ENCODE measurements at places on chromosomes 13 and 19.

DNA sequence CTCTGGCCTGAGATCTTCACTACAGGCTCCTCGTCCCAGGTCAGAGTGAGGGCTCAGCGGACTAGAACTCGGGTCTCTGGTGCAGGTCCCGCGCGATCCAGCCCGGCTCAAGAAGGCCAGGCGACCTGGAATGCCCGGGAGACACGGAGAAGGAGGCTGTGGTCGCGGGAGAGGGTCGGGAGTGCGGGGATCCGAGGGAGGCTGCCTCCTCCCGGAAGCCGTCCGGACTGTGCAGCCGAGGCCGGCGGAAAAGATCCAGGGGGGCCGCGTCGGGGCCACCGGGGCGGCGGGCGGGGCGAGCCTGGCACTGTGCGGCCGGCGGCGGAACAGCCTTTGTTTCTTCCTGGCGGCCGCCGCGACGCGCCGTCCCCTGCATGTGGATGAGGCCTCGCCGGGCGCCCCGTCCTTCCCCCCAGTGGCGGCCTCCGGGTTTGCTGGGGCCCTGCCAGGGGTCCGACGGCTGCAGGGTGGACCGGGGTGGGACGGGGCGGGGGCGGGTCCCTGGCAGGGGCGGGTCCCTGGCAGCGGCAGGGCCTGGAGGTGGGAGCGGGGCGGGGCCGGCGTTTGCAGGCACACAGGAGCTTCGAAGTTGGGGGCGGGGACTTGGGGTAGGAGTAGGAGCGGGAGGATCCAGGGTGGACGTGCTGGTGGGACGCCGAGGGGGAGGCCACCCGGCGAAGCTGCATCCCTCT is 1.0 kb upstream of the SLC7A10 start:
- DNase-seq, result no peak

GRCh38 chr13:32113532-32113931 is 82.0 kb downstream of the FRY start:
- DNase-seq, result no peak

DNA sequence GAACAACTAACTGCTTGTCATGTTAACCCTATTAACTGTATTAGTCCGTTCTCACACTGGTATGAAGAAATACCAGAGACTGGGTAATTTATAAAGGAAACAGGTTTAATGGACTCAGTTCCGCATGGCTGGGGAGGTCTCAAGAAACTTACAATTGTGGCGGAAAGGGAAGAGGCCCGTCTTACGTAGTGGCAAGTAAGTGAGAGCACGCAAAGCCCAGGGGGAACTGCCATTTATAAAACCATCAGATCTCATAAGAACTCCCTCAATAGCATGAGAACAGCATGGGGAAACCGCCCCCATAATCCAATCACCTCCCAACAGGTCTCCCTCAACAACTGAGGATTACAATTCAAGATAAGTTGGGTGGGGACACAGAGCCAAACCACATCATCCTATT is 34.7 kb downstream of the PHF11 start:
- DNase-seq, result no peak

DNA sequence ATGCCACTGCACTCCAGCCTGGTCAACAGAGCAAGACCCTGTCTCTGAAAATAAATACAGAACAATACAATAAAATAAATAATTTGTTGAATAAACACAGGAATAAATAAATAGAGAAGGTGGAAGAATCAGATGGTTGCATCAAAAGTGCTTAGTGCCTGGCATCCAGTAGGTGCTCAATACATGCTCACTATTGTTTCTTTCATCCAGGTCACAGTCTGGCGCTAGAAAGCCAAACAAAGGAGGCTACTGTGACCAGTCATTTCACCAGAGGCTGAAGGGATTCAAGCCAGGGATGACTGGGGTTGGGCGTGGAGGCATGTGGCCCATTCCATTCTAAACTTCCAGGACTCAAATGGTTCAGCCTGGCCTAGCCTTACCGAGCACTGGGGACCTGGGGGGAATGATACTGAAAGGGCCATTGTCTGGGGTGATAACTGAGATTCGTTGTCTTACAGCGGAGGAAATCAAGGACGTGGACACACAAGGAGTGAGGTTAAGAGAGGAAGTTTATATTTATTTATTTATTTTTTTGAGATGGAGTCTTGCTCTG is 3.6 kb upstream of the NDUFB7 start:
- no peak for DNase-seq

- no peak for DNase-seq
These were observed 1.9 kb downstream of the SERTAD1 start for GRCh38 chr19:40423938-40424337.

DNA sequence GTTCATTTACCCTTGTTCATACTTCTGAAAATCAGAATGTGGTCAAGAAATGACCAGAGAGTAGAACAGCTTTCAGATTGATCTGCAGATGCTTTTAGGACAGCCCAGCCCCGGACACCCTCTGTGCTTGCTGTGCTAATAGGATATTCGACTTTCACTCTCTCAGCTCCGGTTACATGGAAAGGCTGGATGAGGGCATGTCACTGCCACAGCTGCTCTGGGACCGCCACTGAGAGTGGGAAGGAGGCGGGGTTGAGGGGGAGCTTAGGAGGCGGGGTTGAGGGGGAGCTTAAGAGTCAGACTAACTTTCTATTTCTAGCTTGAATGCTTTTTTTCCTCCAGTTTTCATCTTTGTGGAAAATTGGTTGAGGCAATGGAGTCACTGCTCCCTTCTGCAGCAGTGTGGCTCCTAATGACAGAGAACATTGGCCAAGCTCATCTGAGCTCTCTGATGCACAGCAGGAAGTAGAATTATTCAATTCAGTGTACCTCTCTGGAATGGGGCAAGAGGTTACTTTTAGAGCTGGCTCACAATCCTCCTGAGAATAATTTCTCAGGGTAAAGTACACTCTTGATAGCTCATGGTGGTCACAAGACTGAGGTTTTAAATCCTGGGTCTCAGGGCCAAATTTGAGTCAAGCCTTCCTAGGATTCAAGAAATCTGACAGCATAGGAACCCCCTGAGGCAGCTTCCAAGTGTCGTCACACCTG is 74.6 kb upstream of the NPAS1 start:
- peak; percentile 19 for DNase-seq

- no peak for DNase-seq
These were observed 800 bp downstream of the ETFB start for GRCh38 chr19:51365211-51365964.

GRCh38 chr19:51903192-51903591 is 1.6 kb downstream of the ZNF649 start:
- DNase-seq, result no peak

DNA sequence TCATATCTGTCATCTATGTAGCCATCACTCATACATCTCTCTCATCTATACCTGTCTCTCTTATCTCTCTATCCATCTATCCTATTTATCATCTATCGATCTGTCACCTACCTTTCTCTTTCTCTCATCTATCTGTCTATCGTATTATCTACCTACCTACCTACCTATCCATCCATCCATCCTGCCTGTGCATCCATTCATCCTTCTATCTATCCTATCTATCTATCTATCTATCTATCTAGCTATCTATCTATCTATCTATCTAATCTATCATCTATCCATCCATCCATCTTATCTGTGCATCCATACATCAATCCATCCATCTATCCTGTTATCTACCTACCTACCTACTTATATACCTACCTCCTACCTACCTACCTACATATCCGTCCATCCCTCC is 44.6 kb upstream of the CYP4F8 start:
- no peak for DNase-seq

- DNase-seq, result no peak
These were observed 27.0 kb downstream of the MARK4 start for GRCh38 chr19:45278087-45278486.

- DNase-seq, result no peak
These were observed 15.0 kb upstream of the SLC35E1 start for GRCh38 chr19:16586991-16587832.

- DNase-seq, result no peak
These were observed 960.0 kb upstream of the PCDH20 start for GRCh38 chr13:62375653-62376052.

DNA sequence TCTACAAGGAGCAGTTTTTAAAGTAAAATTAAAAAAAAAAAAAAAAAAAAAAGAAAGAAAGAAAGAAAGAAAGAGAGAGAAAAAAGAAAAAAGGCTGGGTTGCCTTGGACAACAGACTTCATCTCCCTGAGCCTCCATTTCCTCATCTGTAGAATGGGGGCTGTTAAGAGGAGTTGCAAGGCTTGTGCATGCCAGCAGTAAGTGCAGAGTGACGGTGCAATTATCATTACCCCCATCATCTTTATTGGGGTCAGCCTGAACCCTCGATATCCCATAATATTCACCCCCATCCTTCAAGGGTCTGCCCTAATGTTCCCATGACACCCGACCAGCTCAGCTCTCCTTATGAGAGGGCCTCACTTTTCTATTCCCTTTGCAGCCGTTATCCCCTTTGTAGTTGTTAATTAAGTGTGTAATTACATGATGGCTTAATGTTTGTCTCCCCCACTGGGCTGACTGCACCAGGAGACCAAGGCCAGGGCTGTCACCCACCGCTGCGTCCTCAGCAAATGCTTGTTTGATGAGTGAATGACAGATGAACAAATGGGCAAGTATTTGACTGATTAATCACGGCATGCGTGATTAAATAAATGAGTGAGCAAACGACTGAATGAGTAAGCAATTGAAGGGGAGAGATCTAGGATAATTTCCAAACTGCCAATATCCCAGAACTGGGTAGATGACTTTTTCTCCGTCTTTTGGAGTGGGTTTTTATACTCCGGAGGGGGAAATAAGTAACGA is 10.1 kb downstream of the FOSB start:
- DNase-seq, result no peak

- DNase-seq, result no peak
These were observed 6.6 kb upstream of the GIPC1 start for GRCh38 chr19:14502334-14503092.

DNA sequence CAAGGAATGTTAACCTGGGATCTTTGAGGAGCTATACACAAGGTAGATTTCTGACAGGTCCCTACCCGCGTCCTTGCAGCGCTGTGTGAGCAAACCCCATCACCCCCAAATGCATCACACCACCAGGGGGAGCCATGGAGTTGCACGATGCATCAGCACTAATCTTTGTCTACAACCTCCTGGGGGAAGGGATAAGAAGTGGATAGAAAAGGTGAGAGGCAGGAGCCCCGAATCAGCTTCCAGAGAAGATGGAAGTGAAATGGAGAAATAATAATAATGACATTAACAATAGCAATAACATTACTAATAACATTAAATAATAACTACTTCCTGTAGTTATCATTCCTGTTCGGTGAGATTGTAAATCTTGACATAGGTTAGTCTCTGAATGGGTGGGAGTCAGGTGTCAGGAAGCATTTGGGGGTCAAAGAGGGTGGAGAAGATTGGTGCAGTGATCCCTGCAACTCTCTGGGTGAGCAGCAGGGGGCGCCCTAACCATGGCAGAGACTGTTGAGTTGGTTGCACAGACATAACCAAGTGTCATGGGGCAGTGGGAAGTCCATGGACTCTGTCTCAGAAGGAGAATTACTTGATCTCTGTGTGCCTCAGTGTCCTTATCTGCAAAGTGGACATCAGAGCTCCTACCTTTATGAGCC is 16.5 kb downstream of the SIGLEC7 start:
- peak; percentile 8 for DNase-seq

DNA sequence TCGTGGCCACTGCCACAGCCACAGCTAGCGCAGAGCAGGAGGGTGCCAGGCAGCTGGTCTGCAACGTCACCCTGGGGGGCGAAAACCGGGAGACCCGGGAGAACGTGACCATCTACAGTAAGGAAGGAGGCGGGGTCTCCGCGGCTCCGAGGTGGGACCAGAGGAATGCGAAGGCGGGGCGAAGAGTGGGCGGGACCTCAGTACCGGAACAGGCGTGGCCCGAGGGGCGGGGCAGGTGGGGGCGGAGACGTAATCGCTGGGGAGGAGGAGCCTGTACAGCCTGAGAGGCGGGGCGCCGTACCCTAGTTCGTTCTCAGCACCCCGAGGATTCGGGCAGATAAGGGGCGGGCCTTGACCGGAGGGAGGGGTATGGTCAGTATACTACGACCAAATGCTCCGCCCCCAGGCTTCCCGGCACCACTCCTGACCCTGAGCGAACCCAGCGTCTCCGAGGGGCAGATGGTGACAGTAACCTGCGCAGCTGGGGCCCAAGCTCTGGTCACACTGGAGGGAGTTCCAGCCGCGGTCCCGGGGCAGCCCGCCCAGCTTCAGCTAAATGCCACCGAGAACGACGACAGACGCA is 2.5 kb downstream of the ICAM5 start:
- no peak for DNase-seq

DNA sequence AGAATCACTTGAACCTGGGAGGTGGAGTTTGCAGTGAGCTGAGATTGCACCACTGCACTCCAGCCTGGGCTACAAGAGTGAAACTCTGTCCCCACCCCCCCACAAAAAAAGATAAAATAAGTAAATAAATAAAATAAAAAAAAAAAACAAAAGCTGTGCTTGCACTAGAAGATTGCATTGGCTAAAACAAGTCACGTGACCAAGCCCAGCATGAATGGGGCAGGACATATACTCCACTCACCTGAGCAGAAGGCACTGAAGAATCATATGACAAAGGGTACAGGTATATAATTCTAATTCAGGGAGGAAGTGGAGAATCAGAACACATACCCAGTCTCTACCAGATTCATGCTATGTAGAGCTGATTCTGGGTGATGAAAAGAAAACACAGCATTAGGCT is 36.6 kb downstream of the CYP4F22 start:
- DNase-seq, result no peak

DNA sequence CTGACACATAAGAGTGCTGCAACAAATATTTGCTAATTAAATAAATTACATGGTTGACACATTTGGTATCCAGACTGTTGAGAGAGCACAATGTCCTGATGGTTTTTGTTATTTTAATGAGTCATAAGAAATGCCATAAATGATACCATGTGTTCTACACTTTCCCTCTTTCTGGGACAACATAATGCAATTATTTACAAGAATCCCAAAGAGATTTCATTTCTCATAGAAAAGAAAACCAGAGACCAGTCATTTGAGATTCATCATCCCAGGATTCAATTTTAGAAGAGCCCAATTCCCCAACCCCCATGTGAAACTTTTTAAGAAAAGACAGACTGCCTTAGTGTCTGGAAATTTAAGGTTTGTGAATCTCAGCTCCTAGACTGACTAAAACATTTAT is 399.6 kb downstream of the DCT start:
- no peak for DNase-seq

- peak; percentile 69 for DNase-seq
These were observed at the start of gene SAMD1 for GRCh38 chr19:14090509-14091080. Gene SAMD1, minus strand, starts transcription at chr19:14090751.

- DNase-seq, result no peak
These were observed 5.8 kb upstream of the DNM2 start for GRCh38 chr19:10712045-10712444.

DNA sequence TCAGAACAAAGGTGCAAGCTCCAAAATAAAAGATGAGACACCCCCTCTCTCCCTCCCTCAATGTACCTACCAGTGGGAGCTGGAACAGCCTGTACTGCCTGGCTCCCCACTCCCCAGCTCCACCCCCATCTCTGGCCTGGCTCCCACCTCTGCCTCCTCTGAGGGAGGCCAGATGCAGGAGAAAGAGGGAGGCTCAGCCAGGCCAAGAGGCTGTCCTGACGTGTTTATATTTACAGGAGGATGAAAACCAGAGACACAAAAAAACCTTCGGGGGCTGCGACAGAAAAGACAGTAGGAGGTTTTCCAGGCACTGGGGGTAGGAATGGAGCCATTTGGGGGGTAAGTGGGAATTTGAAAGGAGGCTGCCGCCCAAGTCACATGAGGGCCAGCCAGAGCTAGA is 19.7 kb downstream of the ARHGEF18 start:
- no peak for DNase-seq

GRCh38 chr19:35742121-35742724 is at the start of gene IGFLR1:
Gene IGFLR1, minus strand, starts transcription at chr19:35742452. Its CDS starts 1,272 bp downstream, at chr19:35741180.
- no peak for DNase-seq

Measured in NCI-H187 (cell line).